ENCODE measurements at places on chromosomes 6 and 20.

DNA sequence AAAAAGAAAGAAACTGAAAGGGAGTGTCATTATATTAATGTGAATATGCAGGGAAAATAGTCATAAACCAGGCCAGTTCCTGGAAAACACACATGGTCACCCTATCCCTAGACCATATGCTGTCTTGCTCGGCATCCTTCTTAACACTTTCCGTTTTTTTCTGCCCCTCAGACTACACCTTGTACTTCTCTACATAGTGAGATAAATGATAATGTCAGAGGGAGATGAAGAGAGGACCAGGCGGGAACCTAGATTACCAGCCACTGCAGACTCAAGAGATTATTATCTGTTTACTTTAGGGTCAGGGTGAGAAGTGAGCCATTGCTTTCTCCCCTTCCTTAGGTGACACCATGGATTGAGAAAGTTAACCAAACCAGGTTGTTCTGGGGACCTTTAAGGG lies 3.7 kb upstream of the RPP21 start:
- DNase-seq: no peak

DNA sequence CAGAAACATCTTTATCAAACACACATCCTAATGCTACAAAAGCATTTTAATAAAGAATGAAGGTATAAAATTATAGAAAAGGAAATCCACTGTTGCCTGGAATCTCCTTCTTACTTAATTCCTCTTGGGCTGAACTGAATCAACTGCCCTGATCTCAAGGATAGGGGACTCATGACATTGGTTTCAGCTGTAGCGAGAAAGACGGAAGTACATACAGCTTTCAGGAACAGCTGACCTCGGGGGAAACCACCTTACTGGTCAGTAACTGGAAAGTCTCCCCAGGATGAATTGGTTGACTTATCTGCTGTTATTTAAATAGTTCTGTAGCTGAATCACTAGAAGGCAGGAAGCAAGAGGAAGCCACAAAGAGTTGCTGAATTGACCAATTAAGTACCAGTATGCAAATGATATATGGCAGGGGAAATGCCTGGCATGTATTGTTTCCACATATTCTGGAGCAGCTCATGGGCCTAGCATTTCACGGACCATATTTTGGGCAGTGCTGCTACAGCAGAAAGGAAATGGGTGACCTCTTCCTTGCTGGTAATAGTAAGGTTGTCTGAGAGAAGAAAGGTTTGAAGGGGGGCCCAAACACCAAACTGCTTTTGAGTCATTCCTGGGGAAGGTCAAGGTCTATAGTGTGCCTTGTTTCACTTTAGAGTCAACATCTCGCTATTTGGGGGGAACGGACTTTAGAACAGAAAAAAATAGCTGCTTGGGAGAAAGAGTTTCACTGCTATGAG lies 43.7 kb upstream of the MAP7 start:
- peak; percentile 8 for DNase-seq

- DNase-seq: no peak
Observed at GRCh38 chr20:46357030-46357514, 48.8 kb upstream of the CDH22 start.

DNA sequence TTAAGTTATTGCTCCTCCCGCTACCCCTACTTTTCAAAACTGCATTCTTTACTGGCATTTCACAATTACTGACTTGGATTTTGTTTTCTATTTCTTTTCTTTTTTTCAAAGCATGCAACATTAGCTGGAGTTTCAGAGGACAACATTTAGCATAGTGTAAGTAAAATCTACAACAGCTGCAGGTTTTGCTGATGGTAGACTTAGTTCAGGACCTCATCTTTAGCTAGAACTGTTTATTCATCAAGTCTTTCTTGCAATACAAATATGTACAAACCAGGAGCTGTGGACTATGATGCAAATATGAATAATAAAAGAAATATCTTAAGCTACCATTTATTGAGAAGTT lies 728 bp upstream of the CEP162 start:
- DNase-seq: no peak

DNA sequence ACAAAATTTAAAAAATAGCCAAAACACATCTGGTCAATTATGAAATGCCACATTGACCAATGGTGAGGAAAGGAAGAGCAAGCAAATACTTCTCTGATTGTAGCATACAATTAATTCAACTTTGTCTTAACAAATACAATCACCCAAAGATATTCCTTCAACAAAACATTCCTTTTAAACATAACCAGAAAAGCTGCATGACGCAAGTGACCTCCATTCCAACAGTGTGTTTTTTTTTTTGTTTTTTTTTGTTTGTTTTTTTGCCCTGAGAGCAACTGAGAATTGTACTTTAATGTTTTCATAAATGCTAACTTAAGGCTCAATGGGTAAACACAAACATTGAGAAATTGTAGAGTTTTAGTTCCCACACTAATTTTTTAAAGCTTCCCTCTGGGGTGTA lies 184.4 kb downstream of the PTPRK start:
- no peak for DNase-seq

DNA sequence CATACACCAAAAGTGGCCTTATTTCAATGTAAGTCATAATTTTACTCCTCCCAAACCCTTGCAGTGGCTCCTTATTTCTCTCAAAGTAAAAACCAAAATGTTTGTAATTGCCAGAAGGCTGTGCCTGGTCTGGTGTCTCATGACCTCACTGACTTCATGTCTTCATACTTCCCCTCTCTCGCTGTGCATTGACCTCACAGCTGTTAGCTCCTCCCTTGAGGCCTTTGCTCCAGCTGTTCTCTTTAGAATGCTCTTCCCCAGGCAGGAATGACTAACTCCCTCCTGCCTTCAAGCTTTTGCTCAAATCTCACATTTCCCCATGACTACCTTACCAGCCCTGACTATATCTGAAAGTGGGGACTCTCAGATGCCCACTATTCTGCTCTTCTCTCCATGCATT lies 83.3 kb downstream of the MTFR2 start:
- DNase-seq: no peak

GRCh38 chr20:37108676-37109075 lies 12.9 kb upstream of the RBL1 start:
- DNase-seq: no peak

- DNase-seq: no peak
Observed at GRCh38 chr6:35178932-35179832, 34.6 kb upstream of the SCUBE3 start.
